Lower leg skin (tissue), 4 donors: ENCODE measurements at places on chromosomes 12 and 14.

- DNase-seq: peak; percentile 89
Observed at GRCh38 chr14:53979747-53980642, 23.4 kb upstream of the BMP4 start.

DNA sequence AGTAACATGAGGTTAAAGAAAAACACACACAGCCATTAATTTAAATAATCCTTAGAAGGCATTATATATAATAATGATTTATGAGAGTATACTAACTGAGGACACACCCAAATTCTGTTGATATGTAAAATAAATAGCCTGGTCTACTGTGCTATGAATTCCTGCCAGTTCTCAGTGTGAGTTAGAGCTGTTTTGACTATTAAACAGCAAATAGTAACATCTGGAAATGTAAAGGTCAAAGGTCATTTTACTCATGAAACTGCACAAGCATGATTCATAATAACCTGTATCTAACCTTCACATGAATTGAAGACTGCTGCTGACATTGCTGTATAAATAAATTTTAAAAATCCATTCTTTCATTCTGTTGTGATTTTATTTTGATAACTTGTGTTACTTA is 966.7 kb downstream of the SLC6A15 start:
- no peak for DNase-seq

GRCh38 chr14:21997300-21997699 is 323.7 kb upstream of the OR4E1 start:
- DNase-seq: no peak

- no peak for DNase-seq
Observed at GRCh38 chr14:47390831-47391504, 284.4 kb downstream of the MDGA2 start.

GRCh38 chr12:65306366-65307168 is 28.1 kb downstream of the MSRB3 start:
- no peak for DNase-seq

DNA sequence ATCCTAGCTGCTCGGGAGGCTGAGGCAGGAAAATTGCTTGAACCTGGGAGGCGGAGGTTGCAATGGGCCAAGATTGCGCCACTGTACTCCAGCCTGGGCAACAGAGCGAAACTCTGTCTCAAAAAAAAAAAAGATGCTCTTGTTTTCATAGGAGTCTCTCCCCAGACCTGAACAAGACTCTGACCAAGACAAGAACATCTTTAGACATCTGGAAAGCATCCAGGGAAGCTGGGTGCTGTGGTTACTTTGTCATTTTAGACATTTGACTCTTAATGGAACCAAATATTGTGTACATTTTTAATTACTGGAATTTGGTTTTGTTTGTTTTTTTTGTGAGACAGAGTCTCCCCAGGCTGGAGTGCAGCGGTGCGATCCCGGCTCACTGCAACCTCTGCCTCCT is 21.1 kb upstream of the ATF1 start:
- DNase-seq: no peak

GRCh38 chr12:112862636-112863290 is 44.0 kb upstream of the OAS1 start:
- no peak for DNase-seq

- no peak for DNase-seq
Observed at GRCh38 chr14:102140027-102140749, 491 bp downstream of the WDR20 start.

- no peak for DNase-seq
Observed at GRCh38 chr14:88352698-88353097, 29.6 kb upstream of the KCNK10 start.

- peak; percentile 97 for DNase-seq
Observed at GRCh38 chr12:58920102-58920960, at the start of gene LRIG3. Gene LRIG3, minus strand, starts transcription at chr12:58920504. Its CDS starts 269 bp downstream, at chr12:58920235.

GRCh38 chr12:117343296-117343695 is 18.1 kb downstream of the NOS1 start:
- DNase-seq: no peak

DNA sequence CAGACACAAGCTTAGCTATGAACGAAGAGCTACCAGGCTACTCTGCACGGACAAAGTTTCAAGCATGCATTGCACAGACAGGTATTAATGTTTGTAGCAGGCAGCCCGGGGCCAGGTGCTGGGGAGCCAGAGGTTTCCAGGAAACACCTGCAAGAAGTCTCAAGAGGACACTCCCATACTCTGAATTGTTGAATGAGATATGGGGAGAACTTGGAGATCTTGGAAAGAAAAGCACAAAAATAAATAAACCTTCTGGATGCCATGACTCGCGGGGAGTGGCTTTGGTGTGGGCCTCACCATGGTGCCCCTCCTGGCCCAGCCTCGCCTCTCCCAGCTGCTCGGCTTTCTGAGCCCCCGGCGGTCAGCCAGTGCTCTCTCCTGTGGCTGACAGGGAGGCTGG is 186.8 kb downstream of the TTC7B start:
- no peak for DNase-seq

- no peak for DNase-seq
Observed at GRCh38 chr14:68269136-68269927, 449.8 kb downstream of the RAD51B start.

DNA sequence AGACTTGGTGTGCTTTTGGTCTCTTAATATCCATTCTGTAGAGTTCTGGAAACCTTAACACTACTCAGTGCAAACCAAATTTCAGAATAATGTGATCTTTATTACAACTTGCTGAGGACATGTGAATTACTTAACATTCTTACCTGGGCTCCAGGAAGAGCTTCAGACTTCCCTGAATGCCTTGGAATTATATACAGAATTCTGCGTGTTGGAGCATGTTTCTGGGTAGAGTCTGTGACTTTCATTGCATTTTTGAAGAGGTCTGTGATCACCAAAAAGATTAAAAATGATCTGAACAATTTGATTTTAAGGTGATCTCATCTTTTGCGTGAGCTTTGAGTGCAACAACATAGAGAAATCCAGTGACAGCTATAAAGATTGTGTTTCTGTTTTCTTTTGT is 35.4 kb downstream of the ZDHHC17 start:
- no peak for DNase-seq

DNA sequence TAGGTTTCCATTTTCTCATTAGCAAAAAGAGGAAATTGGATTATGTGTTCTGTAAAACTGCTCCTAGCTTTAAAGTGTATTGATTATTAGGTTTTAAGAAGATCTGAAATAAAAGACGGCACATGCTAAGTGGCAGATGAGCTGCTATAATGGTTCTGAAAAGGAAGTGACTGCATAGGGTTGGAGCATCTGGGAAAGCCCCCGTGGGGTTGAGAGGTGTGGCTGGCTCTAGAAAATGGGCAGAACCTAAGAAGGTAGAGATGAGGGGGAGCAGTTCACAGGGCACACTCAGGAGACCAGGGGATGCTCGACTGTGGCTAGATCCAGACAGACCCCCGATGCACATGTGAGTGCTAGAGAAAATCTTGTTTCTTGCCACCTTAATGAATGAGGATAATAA is 1.9 kb downstream of the IFNG-AS1 start:
- DNase-seq: no peak

GRCh38 chr14:35393826-35394225 is 10.7 kb downstream of the NFKBIA start:
- DNase-seq: no peak

GRCh38 chr12:32083489-32083888 is 23.2 kb upstream of the BICD1 start:
- DNase-seq: no peak

- no peak for DNase-seq
Observed at GRCh38 chr12:75856235-75856634, 175.3 kb downstream of the PHLDA1 start.

- no peak for DNase-seq
Observed at GRCh38 chr14:96112032-96112431, 72.9 kb downstream of the C14orf132 start.
